ENCODE measurements at places on chromosomes 13 and 19.

GRCh38 chr19:35170359-35171061 lies 16.0 kb downstream of the FXYD5 start:
- DNase-seq: no peak

DNA sequence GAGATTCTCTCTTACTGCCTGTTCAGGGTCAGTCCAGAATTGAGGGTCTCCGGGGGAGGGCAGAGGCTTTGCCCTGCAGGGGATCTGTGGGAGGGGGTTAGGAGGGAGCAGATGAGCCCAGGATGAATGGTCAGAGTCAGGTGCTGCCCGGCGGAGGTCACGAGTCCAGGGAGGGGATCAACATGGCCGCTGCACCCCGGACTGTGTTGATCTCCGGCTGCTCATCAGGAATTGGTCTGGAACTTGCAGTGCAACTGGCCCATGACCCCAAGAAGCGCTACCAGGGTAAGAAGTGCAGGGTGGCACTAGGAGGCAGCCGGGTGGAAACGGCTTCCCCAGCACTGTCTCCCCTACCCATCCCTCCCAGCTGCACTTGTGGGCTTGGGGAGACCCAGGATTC lies at the start of gene RDH8:
Gene RDH8, plus strand, starts transcription at position 168 of the 400 bp plus-strand sequence. Its CDS starts 15 bp downstream, at position 183.
- DNase-seq: no peak

DNA sequence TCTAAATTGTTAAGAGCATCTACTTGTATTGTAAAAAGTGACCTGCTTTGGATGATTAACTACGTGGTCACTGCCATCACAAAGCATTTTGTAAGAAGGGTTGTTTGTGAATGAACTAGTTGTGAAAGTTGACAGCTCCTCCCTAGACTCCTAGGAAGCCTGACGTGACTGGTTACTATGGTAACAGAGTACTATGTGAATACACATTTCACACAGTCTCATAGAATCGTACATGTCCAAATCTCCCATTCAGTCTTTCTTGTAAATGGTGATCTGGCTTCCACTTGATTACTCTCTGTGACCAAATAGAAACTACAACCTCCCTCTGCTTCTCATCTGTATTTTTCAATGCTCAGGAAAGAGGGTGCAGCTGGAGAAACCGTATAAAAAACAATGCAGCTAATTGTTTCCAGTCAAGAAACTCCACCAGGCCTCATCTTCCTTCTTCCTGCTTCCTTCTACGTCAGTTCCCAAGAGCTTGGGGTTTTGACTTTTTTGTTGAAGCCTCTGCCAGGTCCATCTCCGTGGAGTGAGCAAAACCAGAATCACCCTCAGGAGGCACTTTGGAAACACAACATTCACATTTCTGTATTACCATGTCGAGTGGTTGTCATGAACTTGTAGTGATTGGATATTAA lies 83.4 kb downstream of the GPC6 start:
- no peak for DNase-seq

DNA sequence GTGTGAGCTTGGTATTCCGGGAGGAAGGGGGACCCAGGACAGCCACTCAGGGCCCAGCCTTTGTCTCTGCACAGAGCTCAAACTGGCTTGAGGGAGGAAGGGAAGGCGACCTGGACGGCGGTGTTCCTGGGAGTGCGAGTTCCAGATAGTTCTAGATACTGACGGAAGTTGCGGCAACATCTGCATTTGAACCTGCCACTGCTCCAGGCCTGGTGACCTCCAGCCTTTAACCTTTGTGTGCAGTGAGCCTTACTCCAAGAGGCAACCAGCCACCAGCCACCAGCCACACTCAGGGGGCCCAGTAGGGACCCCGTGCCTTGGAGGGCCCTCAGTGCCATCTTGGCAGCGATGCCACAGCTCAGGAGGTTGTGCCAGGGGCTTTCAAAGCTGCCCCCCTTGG lies 15.5 kb upstream of the ZBTB7A start:
- DNase-seq: no peak

GRCh38 chr19:55504252-55504603 lies 16.0 kb downstream of the SSC5D start:
- DNase-seq: no peak

GRCh38 chr19:18167975-18168645 lies 5.5 kb upstream of the IFI30 start:
- DNase-seq: peak; percentile 74

- DNase-seq: no peak
Observed at GRCh38 chr19:6833166-6833790, 54.1 kb upstream of the ADGRE1 start.

DNA sequence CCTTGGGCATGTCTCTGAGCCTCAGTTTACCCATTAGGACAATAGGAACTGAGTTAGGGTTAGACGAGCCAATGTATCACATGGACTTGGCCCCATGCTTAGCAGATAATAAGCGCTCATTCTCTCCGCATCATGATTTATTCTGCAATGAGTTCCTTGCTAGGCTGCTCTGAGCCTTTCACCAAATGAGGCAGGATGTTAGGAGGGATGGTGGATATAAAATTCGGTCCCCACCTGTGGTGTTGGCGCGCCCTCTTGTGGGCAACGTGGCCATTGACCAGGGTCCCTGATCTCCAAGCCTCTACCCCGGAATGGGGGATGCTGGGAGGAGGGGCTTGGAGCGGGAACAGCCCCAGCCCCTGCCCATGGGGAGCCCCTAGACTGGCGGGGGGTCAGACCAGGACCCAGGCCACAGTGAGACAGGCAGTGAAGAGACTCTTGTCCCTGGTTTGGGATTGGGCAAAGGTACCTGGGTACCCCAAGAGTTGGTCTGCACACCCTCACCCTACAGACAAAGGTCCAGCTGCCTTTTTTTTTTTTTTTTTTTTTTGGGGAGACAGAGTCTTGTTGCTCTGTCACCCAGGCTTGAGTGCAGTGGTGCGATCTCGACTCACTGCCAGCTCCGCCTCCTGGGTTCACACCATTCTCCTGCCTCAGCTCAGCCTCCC lies 43.9 kb downstream of the CERS4 start:
- peak; percentile 86 for DNase-seq

- DNase-seq: no peak
Observed at GRCh38 chr13:98217597-98217996, 40.5 kb upstream of the RNF113B start.

DNA sequence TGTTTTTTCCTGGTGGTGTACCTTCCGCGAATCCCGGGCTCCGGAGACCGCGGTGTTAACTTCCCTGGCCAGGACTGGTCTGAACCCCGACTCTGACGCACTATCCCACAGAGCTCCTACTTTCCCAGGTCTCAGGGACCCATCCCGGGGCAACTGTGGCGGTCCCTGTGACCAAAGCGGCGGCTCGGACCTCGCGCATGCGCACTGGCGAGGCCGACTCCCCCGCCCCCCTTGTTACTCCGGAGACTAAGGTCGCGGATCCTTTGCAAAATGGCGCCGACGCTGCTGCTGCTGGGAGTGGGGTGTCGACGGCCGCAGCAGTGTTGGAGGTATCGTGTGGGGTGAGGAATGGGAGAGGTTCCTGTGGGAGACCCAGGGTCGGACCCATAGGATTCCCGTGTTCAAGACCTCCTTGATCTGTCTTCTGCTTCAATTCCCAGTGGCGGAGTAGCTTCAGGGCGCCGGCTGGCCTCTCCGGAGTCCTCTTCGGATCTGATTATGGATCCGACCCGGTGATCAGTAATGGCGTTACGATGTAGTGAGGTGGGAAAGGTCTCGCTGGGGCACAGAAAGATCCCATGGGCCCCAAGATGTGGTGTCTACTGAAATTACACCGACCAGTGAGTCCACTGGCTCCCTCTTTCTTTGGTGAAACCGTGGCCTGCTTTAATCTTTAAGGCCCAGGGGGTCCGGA lies 66.6 kb upstream of the ZNF527 start:
- DNase-seq: no peak

DNA sequence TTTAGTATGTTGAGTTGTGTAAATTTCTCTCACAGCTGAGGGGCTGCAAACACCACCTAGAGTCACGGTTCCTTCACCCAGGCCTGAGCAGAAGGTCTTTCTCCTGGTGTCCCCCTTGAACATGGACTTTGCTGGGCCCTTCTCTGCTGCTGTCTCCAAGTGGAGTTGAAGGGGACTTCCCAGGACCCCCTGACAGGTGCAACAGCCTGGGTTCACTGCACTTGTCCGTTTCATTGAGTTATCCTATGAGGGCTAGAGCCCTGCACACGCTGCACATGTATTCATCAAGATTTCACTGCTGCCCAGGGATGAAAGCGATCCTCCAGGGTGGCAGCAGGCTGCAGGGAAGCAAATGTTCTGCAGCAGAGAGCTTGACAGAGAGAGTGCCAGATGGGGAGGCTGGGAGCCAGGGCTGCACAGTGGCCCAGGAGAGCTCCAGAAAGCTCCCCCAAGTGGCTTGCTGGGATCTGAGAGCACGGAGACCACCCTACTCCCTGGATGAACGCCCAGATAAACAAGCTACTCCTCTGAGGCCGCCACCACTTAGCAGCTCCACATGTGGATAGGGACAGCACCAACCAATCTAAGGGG lies 10.3 kb downstream of the TMEM272 start:
- no peak for DNase-seq

- no peak for DNase-seq
Observed at GRCh38 chr19:6204866-6205723, 69.6 kb downstream of the ACSBG2 start.

- no peak for DNase-seq
Observed at GRCh38 chr13:79935121-79935520, 405.8 kb downstream of the SPRY2 start.

GRCh38 chr13:38341149-38341692 lies 8.4 kb upstream of the UFM1 start:
- DNase-seq: no peak

GRCh38 chr13:76470991-76471390 lies 415.2 kb downstream of the KCTD12 start:
- no peak for DNase-seq
